ENCODE measurements at places on chromosomes 2 and 18.

DNA sequence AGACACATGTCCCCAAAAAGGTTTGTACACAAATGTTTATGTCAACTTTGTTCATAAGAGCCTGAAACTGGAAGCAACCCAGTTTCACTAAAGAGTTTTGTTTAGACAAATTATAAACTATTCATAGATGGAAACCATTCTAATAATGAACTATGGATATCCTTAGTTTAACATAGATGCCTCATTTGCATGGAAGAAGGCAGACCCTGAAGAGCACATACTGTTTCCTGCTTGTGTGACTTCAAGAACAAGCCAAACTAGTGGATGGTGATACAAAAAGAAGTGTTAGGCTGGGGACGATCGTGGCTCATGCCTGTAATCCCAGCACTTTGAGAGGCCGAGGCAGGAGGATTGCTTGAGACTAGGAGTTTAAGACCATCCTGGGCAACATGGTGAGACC, 48.1 kb downstream of the ACOXL start:
- no peak for DNase-seq

- peak; percentile 22 for DNase-seq
Observed at GRCh38 chr2:205734436-205735037, 52.2 kb downstream of the NRP2 start.

- DNase-seq, result no peak
Observed at GRCh38 chr2:151374436-151374835, 17.0 kb downstream of the TNFAIP6 start.

DNA sequence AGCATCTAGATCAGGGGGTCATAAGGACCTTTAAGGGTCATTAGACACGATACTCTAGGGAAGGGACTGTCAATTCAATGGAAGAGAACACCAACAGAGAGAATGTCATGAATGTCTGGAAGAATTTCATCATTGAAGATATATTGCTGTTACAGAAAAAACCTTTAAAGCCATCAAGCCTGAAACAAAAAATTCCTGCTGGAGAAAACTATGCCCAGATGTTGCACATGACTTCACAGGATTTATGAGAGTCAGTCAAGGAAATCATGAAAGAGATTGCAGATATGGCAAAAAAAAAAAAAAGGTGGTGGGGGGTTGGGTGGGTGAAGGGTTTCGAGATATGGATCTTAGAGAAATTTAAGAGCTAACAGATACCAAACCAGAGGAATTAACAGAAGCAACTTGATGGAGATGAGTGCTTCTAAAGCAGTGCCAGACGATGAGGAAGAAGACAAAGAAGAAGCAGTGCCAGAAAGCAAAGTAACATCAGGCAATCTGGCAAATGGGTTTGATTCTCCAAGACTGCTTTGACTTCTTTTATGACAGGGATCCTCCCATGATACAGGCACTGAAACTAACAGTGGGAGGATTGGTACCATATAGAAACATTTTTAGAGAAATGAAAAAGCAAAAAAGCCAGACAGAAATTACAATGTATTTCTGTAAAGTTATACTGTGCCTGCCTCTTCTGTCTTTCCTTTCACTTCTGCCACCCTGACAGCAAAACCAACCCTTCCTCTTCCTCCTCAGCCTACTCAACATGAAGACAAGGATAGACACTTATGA, 28.5 kb downstream of the MAP4K3 start:
- DNase-seq, result no peak

DNA sequence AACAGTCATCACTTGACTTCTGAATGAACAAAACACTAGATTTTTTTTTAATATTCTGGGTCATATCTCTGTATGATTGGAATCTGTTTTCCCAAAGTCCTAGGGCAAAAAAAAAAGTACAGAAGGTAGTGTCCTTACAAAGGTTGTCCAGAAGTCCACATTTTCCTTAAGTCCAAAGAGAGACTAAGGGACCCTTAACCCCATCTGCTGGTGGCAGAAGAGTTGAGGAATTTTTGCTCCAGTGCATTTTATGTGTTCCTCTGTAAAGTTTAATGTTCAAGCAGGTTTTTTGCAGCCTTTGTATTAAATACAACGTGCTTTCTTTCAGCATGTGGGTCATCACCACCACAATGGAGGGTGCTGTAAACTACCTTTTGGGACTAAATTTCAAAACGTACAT, 215.9 kb downstream of the SP3 start:
- DNase-seq, result no peak

DNA sequence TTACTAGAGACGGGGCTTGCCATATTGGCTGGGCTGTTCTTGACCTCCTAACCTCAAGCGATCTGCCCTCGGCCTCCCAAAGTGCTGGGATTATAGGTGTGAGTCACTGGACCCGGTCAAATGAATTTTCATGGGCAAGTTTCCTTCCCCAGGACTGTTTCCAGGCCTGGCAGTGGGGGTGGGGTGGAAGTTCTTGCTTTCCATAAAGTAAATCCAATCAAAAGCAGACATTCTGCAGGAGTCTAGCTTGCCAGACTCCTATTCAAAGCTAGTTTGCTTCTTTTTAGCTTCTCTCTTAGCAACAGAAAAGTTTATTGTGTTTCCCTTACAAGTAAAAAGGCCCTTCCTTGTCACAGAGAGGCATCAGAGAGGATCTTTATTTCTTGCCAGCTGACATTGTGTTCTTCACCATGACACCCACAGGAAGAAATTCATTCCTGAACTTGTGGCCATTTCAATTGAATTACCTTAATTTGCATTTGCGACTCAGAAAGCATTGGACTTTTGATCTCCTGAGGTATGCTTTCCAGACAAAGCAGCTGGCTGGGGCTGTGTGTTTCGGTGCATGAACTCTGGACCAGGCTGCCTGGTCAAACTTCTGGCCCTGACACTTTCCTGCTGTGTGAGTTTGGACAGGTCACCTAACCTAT, 37.9 kb downstream of the LYPD1 start:
- DNase-seq, result peak; percentile 14

- no peak for DNase-seq
Observed at GRCh38 chr2:198371921-198372543, 567.6 kb downstream of the PLCL1 start.

DNA sequence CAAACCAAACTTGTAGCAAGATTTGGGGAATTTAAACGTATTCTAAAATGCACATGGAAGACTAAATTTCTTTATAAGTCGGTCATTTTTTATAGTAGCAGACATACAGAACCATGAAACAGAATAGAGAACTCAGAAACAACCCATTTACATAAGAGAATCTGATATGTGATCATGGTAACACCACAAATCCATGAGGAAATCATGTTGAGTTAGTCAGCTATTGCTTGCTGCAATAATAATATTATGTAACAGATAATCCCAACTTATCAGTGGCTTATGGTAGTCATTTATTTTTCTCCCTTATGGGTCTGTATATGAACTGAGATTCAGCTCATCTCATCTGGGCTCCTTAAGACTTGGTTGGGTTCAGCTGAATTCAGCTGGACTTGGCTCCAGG, 103.4 kb upstream of the SERTAD2 start:
- no peak for DNase-seq

Measured in neural crest cell (in vitro differentiated cells).